H9 (cell line): ENCODE measurements at places on chromosomes 1 and 21. TPM values are rescaled to one million over a fixed set of nuclear protein-coding genes. Genes with fewer than 3 reads are reported as not detected.

The RIMS3 gene
- 13.7 and 14.2 TPM in 2 replicates for total RNA-seq

The CAPN8 gene
- total RNA-seq, result not detected in 2 replicates

The TGFBR3 gene
- 2.4 and 3.6 TPM in 2 replicates for total RNA-seq

DNA sequence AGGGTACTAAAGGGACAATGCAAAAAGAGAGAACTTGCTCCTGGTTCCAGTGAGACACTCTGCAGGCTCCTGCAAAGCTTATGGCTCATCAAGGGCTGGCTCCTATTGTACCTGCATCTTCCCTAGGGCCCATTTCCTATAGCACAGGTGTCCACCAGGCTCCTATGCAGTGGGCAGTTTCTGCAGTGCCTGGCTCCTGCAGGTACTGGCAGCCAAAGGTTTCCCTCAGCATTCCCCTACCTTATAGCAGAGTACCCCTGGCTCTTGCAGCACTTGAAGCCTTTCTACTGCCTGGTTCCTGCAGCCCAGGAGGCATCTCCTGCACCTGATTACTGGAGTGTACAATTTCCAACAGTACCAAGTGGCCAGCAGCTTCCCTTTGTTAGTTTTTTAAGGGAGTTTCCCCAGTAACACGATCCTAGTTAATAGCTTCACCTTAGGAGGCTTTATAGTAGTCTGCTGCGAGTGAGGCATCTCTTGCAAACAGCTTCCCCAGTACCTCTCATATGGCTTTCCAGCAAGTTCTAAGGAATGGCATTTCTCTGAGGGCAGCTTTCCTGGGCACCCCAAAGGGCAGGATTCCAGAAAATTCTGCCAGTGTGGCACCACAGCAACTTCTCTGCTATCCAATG is 141.7 kb downstream of the DENND1B start:
- H3K36me3 ChIP-seq, result no peaks in the 10 kb centered on the region
- no peak overlapping the region for H3K4me3 ChIP-seq
- DNase-seq, result no peak

DNA sequence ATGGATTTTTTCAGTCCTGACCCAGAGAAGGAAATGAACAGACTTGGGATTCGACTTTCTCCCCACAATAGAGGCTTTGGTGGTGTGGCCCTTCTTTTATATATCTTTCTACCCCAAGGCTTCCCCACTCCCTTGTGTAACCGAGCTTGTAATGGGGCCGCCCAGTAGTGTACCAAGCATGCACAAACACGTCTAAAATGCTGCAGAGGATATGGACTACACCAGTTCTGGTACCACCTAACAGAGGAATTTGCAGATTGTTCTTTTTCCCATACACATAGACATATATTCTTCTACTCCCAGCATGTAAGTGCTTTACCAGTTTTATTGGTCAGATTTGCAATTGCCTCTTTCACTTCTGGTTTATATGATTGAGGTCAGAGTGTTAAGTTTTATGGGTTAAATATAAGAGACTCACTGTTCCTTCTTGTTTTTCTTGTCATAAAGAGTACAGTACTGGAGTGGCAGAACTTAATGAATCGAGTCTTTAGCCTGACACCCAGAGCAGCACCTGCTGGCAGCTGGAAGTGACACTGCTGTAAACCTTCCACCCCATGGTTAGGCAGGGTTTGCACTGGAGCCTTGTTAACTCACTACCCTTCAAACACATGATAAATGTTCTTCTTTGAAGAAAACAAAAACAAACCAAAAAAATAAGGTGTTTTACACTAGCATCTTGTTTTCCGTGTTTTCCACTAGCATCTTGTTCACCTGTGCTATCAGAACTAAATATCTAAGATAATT is 198.6 kb downstream of the PTPRC start:
- no peaks in the 10 kb centered on the region for H3K36me3 ChIP-seq
- no peaks in the 10 kb centered on the region for H3K4me1 ChIP-seq
- H3K27me3 ChIP-seq, result no peaks in the 10 kb centered on the region
- H3K4me3 ChIP-seq, result no peak overlapping the region
- DNase-seq, result no peak
- H3K27ac ChIP-seq, result no peak overlapping the region

GRCh38 chr1:15966081-15966955 is 9.6 kb downstream of the ZBTB17 start:
- H3K4me1 ChIP-seq, result no peaks in the 10 kb centered on the region
- no peak overlapping the region for H3K4me3 ChIP-seq
- no peaks in the 10 kb centered on the region for H3K27me3 ChIP-seq
- DNase-seq, result no peak
